GM20000 (cell line): ENCODE measurements at places on chromosomes 16 and 17.
A peak's percentile ranks its signal among the peaks of the same experiment; 100 is the strongest.

DNA sequence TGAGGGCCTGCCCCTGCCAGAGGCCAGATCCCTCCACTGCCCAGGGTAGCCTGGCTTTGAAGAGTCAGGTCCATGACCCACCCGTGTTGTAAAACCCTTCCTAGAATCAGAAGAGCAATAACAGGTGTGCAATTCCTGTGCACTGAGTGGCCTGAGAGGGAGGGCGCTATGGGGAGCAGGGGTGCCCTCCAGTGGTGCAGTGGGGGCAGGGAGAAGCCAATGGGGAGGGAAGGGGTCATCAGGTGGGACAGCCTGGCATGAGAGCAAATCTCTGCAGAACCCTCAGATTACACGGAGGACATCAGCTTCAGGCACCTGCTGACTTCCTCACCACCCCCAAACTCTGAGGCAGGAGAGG, 72.9 kb upstream of the ZNF469 start:
- DNase-seq: no peak

DNA sequence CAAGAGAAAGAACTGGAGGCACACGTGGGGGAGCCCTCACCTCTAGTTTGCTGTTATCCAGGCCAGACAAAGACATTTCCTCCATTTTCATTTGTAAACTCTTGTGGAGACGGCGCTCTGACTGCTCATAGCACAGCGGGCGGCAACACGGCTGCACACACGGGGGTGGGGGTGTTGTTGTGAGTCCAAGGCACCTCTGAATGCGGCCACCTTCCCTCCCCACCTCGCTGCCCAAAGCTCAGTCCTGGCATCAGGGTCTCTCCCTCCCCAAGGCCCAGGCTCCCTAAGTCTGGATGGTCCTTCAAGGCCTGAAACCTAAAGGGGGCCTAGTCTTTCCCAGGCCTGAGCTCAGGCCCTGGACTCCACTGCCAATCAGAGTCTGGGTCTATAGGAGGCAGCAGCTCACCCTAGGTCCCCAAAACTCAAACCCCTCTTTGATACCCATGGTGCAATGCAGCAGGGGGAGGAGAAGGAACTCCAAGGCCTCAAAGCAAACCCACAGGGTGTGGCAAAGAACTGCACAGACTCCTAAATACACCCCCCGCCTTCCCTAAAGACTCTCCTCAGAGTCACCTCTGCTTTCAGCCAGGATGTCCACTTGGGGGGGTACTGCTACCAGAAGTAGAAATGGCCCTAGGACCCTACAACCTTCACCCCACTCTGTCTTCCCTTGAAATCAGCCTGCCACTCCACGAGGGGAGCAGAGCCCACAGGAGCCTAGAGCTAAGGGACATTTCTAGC, 1.5 kb downstream of the ATXN7L3 start:
- DNase-seq: peak; percentile 69

GRCh38 chr17:40062329-40063186, at the start of gene THRA:
THRA (plus strand) TSS chr17:40062965; CDS start chr17:40074489, 11,524 bp downstream.
- DNase-seq: peak; percentile 95

GRCh38 chr16:85448557-85449190, 164.4 kb upstream of the GSE1 start:
- peak; percentile 62 for DNase-seq

DNA sequence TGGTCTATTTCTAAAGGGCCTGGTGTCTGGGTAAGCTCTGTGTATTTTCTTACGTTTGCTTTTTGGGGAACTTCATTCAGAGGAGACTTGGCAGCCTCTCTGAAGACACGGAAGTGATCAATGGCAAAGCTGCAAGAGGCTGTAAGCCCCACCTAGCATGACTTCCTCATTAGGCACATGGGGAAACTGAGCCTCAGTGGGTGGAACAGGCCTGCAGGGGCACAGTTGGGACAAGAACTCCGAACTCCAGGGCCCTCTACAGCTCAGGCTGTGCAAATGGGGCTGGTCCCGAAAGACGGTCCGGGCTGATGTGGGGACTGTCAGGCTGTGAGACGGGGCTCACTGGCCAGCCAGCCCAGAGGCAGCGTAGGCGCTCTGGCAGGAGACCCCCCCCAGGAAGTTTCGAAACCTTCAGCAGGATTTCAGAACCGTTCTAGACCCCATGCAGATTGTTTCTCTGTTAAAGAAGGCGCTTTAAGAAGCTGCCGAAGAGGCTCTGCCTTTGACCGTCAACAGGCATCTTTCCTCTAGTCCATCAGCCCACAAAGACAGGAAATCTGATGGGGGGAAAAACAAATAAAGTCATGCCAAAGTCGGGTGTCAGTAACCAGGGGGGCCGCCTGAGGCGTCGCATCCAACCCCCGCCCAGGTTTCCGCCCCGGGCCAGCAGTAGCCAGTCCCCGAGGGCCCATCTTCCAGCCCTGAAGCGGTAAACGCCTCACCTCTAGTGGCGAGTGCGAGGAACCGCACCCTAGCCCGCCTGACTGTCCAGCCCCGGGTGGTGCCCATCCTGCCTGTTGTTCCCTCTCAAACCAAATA, 79.8 kb upstream of the TBC1D3K start:
- peak; percentile 71 for DNase-seq

DNA sequence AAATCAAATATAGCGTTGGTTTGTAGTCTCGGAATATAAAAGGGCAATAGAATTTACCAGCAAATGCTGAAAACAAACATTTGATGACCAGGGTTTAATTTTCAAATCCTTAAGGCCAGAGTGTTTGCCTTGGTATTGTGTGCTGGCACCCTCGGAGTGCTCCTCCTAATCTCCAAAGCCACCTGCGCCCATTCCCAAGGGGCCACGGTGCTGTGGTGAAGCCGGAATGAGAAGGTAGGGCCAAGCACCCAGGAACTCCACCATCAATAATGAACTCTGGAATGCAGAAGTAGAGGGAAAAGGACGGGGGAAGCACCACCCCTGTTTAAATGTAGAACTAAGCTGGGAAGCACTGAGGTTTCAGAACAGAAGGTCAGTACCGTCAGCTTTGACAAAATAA, 51.9 kb downstream of the COG7 start:
- DNase-seq: no peak

DNA sequence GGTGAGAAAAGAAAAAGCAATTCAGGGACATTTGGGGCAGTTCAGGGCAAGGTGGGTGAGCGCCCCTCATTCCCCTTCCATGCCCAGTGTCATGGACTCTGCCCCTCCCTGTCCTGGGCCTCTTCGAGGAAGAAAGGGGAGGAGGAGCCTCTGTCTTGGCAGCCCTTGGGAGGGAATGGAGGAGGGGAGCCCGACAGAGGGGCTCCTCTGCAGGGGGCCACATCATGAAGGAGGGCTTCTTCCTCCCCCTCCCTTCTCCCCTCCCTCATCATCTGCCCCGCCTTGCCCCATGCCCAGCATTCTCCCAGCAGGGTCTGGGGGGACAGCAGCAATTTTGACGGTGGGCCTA, 33.2 kb upstream of the TAC4 start:
- DNase-seq: no peak
